GM04504 (cell line): ENCODE measurements at places on chromosomes 11 and 22.

- no peak for DNase-seq
These were observed 20.6 kb upstream of the NDUFC2 start for GRCh38 chr11:78100261-78100660.

GRCh38 chr22:21840236-21840823 is 27.1 kb downstream of the MAPK1 start:
- no peak for DNase-seq

GRCh38 chr11:116537709-116538108 is 235.1 kb downstream of the BUD13 start:
- no peak for DNase-seq

DNA sequence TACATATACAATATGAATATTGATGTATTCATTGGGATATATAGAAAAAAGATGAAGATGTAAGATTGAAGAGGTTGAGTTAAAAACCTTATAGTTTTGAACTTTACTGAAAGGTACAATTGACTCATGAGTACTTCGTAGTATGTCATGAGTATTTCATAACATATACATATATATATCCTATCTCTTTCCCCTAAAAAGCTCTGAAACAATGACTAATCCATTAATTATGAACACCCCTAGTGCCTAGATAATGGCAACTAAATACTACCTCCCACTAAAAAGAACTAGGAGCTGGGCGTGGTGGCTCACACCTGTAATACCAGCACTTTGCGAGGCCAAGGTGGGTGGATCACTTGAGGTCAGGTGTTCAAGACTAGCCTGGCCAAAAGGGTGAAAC is 31.5 kb downstream of the SLC35F2 start:
- DNase-seq, result no peak

DNA sequence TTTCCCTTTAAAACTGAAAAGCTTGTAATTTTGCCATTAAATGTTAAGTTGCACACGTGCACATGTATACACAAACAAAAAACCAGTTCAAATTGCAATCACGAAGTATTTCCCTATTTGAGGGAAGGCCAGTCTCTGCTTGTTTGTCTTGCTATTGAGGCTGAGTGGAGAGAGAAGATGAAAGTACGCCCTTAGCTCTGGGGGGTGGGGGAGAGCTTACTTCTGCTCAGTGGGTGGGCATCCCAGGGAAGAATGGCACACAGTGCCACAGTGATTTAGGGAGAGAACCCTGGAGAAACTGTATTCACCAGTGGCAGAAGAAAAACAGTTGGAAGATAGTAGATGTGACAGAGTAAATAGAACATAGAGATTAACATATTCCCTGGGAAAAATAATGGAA is 8.7 kb downstream of the YAP1 start:
- DNase-seq, result no peak
